ENCODE measurements at places on chromosomes 5 and 9.

GRCh38 chr9:126678989-126679388 lies 65.3 kb downstream of the LMX1B start:
- no peak for DNase-seq

DNA sequence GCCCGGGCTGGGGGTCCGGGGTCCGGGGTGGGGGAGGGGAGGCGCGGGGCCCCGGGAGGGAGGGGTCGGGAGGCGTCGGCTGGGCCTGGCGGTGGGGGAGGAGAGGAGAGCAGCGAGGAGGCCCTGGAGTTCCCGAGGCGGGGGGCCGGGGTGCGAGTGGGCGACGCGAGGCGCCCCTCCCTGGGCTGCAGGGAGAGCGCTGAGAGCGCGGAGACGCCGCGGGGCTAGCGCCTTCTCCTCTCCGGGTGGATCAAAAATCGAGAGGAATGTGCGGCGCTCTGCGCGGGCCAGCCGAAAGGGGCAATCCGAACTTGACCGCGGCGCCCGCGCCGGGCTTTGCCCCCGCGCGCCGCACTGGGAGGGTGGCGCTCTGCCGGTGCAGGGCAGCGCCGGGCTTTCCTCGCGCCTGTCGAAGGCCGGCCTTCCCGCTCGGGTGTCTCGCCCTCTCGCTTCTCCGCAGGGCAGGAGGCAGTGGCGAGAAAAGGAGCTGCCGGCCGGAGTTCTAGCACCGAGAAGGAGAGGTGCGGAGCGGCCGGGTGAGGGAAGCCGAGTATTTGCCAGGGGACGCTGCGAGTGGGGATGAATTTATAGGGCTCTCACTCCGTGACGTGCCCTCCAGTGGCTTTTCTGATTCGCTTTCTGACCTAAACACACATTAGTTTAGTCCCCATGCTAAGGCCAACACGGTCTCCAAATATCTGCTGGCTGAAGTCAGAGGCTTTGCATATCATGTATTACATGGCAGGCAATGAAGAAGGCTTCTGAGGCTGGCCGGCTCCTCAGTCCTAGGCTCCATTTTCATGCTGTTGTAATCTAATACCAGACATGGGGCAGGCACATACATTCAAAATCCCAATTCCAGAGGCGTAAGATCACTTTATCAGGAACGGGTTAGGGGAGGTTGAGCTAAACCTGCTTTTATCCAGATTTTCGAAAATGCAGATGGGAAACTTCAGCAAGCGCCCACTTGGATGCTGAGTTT lies 503 bp upstream of the GDNF start:
- no peak for DNase-seq

DNA sequence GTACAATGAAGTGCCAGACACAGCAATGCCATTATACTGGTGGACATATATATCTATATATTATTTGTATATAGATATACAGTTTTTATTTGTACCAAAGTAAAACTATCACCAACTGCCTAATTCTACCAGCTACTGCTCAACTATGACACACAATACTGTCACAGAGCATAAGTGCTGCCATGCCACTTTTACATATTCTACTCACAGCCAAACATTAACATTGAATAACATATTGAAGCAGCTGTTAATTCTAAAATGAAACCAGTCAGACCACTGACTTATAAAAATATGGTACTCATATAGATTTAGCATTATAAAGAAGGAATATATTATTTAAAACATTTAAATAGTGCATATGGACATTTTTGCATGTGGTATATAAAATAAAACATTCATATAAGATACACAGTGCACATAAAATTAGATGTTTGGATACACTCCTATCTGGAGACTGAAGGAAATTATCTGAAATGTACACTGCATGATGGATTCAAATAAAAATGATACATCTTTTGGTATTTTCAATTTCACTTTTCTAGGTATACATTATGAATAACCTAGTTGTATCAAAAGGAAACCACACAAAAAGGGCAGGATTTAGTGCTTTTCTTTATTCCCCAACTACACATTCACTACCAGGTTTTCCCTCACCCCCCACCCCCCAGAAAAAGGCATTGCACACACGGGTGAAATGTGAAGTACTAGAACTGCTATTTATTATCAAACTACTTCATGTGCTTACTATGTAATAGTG lies 48.9 kb downstream of the PKD2L2 start:
- no peak for DNase-seq

DNA sequence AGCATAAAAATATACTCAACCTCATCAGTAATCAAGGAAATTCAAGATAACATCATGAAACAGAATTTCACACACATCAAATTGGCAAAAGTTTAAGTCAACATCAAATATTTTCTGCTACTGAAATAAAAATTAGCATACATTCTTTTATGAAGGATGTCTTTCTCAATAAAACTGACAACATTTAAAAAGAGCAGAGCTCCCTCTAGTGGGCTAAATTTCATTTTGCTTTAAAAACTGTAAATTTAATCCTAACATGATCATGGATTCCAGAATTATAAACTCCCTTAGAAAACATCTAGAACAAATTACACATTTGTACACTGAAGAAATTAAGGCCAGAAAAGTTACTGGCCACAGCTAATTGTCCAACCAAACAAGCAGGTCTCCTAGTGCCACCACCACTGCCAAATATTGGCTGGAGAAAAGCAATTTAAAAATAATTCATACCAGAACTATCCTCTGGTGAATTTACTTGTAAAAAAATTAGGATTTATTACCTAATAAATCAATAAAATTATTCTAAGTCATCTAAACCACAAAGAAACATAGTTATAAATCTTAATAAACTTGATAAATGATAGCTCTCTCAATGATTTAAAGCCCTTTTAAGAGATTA lies 31.2 kb downstream of the DEPDC1B start:
- DNase-seq: no peak

DNA sequence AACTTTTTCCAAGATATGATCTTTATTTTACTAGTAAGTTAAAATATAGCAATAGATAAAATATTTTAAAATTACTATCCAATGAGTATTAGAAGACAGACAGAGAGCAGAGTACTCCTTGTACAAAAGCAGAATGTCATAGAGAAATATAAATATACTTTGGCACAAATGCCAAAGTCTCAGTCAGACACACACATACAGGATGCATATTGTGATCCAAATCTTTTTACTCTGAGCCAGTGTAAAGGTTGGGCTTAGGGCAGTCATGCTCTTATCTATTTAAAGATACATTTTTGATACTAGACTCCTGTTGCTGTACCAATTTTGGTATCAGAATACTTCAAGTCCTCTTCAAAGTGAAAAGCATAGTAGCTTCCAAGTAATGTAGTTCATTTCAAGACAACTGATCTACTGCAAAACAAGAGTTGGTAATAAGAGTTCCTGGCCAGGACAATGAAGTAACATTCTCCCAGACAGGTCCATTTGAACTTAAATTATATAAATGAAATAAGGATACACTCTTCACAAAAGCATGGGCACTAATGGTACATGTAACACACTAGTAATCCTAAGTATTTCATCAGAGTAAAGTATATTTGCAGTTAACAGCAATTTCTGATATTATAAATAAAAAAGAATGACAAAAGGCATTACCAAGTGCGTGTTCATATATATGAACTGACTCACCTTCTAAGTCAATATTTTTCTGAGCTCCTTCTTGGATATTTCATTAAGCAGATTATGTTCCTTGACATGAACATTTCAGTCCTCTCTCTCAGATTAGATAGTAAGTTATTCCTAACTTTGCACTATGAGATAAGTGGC lies 10.5 kb downstream of the PFDN1 start:
- DNase-seq: no peak

- no peak for DNase-seq
Observed at GRCh38 chr9:93037476-93037971, 21.0 kb upstream of the SUSD3 start.

DNA sequence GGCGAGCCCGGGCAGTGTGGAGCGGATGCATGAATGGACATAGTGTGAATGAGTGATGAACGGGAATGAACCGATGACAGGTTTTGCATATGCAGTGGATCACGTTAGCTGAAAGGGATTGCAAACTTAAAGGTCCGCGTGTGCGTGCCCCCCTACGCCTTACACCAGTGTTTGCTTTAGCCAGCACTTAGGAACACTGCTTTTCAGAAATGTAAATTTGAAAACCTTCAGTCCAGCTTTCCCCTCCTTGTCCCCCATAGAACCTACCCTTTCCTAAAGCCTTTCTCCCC lies 692 bp downstream of the PSAT1 start:
- DNase-seq: no peak

DNA sequence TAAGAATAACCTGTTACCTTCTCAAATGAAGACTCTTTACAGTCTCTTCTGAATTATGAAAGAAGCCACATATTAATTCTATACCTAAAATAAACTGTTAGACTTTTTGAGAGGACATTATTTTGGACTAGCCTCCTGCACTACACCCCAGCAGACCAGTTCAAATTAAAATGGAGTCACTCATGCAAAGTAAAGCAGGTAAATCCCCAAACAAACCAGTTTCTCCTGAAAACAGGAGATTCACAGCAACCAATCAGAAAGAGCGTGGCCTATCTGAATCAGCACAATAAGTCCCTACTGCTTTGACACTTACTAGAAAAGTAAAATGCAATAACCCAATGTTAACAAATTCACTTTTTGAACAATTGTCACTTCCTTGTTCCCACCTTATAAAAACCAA lies 58.8 kb downstream of the PTBP3 start:
- DNase-seq: no peak

- DNase-seq: no peak
Observed at GRCh38 chr5:8528106-8528505, 659.2 kb downstream of the MTRR start.

DNA sequence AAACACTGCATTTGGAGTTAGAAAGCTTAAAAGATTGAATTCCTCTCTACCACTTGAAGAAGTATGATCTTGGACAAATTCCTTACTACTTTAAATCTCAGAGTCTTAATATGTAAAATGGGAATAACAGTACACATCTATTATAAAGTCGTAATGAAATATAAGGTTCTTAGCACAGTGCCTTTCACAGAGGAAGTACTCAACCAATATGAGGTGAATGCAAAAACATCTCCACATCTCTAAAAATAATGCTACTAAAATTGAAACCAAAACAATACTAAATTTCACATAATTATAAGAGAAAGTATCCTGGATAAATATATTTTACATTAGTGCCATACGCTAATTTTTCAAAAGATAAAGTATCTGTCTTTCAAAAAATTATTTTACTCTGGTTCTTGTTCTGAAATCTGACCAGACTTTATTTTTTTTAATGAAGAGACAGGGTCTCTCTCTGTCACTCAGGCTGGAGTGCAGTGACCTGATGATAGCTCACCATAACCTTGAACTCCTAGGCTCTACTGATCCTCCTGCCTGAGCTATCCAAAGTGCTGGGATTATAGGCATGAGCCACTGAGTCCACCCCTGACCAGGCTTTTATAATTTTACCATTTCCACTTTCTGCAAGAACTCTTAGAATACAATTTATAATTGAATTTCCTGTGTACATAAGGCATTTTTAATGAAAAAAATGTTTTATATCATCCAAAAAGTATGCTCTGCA lies 21.3 kb upstream of the FNIP1 start:
- no peak for DNase-seq

GRCh38 chr5:64659289-64659688 lies 31.0 kb upstream of the SHISAL2B start:
- no peak for DNase-seq

DNA sequence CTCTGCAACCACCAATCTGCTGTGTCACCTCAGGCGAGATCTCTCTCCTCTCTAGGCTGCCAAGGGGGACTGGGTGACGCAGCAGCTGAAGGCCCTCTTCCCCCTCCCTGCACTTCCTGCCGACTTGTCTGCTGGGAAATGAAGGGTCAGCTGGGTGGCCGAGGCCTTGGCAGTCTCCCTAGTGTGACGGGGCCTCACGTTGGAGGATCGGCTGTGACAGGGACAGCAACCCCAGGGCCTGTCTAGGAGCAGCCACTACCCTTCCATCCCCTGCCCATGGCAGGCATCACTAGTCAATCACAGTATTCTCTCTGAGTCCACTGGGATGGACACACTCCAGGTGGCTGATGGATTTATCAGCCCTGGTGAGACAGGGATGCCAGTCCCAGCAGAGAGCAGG lies 107.3 kb upstream of the SARDH start:
- DNase-seq: no peak

DNA sequence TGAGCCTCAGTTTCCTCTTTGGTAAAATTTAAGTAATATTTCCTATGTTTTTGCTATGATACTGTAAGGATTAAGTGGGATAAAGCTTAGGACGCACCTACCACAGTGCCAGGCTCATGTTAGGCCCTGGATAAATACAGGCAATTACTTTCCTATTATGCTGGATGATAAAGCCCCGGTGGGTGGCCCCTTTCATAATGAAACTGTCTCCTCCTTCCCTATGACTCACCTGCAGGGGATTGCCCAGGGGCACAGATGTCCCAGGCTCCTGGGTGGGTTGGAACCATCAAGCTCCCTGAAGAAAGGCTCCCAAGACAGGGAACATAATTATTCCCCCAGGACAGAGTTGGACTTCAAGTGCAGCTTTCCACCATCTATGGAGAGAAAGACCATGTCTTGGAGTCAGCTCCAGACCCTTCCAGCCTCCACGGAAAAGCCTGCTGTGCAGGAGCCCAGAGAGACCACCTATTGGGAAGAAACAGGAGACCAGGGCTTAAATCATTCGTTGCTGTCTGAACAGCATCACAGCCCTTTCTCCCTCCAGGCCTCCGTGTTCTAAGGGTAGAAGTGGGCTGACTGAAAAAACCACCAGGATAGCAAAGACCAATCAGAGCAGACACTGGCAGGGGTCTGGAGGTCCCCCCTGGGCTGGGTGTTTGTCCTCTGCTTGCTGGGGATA lies 43.2 kb upstream of the FOXE1 start:
- no peak for DNase-seq

DNA sequence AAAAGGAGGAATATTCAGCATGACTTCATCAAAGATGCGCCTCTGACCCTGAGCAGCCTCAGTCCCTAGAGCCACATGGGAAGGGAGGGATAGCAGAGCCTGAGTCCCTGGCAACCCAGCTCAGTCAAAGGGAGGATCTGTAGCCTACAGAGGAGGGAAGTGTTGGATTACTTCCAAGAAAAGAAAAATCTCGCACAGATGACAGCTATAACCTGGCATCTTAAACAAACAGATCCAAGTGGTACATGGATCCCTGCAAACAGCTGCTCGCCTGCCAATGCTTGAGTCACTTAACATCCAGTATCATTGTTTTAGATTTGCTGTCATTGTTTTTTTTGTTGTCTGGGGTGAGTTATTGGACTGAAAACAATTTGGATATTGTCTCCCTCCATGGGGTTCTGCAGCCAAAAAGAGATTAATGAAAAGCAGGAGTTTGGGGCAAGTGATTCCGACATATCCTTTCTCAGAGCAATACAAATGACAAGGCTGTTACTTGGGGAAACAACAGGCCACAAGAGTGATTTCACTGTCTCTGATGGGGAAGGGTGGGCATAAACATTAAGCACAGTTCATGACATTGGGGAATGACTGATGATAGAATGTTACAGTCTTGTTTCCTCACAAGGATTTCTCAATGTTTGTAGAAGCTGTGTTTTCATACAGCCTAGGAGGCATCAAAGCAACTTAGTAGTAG lies 153.5 kb upstream of the KIF2A start:
- no peak for DNase-seq

- DNase-seq: no peak
Observed at GRCh38 chr5:100641833-100642232, 106.7 kb downstream of the FAM174A start.

- DNase-seq: no peak
Observed at GRCh38 chr5:42531611-42532010, 108.4 kb downstream of the GHR start.

- no peak for DNase-seq
Observed at GRCh38 chr9:115883467-115884329, 269.9 kb upstream of the PAPPA start.
